Glutamatergic neuron (in vitro differentiated cells): ENCODE measurements at places on chromosomes 1 and 21.

DNA sequence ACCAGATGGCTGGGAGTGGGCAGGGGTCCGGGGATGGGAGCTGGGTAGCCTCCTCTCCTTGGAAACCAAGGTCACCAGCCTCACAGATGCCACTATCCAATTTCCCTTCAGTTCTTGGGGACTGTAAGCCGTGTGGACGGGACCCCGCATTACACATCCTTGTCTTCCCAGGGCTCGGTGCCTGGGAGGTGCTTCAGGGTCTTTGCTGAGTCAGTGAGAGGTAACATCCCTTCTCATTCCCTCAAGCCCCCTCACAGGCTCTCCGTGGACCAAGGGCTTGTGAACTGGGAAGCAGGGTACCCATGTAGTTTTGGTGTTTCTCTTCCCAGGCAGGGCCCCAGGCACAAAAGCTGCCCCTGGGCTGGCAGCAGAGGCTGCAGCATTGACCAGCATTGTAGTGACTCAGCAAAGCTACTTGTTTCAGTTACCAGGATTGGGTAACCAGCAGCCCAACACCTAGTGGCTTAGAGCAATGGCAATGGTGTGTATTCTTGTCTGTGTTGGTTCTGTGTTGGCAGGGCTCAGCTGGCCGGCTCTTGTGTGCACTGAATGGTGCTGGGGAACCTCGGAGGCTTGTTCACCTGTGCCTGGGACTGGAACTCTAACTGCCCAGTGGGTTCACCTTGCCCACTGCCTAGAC lies 24.6 kb upstream of the PCBP3 start:
- DNase-seq = no peak

DNA sequence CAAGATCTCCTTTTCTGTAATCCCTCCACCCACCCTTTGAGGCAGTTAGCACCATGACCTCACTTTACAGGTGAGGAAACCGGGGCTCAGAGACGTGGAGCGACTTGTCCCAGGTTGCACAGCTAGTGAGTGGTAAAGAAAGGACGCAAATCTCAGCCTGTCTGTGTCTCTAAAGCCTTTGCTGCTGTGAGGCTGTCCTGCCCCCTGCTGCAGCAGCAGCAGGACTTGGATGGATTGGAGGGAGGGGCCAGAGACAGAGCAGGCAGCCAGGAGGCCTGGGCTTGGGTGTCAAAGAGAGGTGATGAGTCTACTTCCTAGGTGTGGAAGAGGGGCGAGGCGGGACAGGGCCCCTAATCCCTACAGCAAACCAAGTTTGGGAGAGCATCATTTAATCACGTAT lies 69.6 kb downstream of the PTPRU start:
- peak; percentile 4 for DNase-seq

DNA sequence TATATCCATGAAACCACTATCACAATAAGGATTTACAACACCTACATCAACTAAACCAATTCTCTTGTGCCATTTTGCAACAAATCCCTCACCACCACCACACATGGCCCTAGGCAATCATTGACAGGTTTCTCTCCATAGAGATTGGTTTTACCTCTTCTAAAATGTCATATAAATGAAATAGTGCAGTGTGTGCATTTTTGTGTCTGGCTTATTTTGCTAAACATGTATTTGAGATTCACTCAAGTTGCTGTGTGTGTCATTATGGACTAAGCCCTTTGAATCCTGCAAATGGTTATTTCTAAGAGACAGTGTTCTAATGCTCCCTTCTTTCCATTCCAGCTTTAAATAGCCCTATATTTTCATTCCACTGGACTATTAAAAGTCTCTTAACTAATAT lies 179.7 kb upstream of the LRRC7 start:
- no peak for DNase-seq

- no peak for DNase-seq
Measured at GRCh38 chr1:31723828-31724359, 20.1 kb upstream of the COL16A1 start.

GRCh38 chr1:199404976-199405375 lies 622.5 kb upstream of the NR5A2 start:
- DNase-seq = no peak

DNA sequence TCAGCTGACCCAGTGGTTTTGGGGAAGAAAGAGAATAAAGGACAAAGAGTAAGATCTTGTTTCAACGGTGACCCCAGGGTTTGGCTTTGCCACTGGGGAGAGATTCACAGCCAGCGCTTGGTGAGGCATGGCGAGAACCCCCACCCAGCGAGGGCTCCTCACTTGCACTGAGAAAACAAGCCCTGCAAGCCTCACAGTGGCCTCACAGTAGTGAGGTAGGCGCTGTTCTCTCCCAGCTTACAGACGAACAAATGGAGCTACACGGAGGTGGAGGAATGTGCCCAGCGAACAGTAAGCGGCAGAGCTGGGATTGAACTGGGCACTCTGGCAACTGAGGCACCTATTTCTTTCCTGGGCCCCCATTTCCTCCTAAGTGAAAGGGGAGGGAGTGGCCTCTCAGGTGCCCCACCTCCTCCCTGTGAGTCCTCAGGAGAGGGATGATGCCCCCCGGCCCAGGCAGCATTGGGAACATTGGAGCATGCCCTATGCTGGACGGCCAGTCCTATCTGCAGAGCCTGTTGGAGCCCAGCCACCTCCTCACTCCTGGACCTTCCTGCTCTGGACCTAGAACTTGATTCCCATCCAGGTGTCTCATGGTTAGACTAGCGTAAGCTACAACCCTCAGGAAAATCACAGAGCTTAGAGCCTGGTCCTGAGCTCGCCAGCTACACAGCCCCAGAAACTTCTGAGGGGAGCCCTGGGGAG lies 73.4 kb upstream of the EDN2 start:
- DNase-seq = no peak

DNA sequence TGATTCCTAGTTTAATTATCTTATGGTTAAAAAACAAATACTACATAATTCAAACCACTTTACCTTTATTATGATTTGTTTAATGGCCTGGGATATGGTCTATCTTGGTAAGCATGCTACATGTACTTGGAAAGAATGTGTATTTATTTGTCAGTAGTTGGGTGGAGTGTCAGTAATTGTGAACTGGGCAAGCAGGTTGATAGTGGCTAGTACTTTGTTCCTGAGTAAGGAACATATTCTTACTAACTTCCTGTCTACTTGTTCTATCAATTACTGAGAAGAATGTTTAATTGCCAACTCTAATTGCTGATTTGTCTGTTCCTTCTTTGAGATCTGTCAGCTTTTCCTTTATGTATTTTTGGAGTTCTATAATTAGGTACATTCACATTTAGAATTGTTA lies 49.2 kb upstream of the ABCG1 start:
- no peak for DNase-seq
